ENCODE measurements at places on chromosomes 1 and 21.

GRCh38 chr21:29298348-29299045 is at the start of gene BACH1:
TSS of gene BACH1 (plus strand) at chr21:29298922. CDS start at chr21:29321281, 22,359 bp downstream.
- H3K36me3 ChIP-seq = no peaks in the 10 kb centered on the region
- no peaks in the 10 kb centered on the region for H3K27me3 ChIP-seq
- peak within 1 kb of the TSS; percentile 77 for H3K27ac ChIP-seq
- peaks cover 8% of the 10 kb centered on the region for H3K4me1 ChIP-seq
- peak; percentile 92 for DNase-seq

- no peak overlapping the region for H3K4me3 ChIP-seq
- peak; percentile 55 for DNase-seq
- H3K36me3 ChIP-seq = no peaks in the 10 kb centered on the region
- no peaks in the 10 kb centered on the region for H3K27me3 ChIP-seq
- H3K27ac ChIP-seq = no peak overlapping the region
Observed at GRCh38 chr1:180343921-180344769, 114.1 kb downstream of the LHX4 start.

- H3K4me3 ChIP-seq = no peak overlapping the region
- peak; percentile 47 for DNase-seq
- H3K27me3 ChIP-seq = no peaks in the 10 kb centered on the region
- peak overlapping the region; percentile 41 for H3K27ac ChIP-seq
Observed at GRCh38 chr1:191343816-191344215, 814.4 kb upstream of the RGS18 start.

GRCh38 chr1:226972931-226973330 is 32.8 kb downstream of the COQ8A start:
- no peak overlapping the region for H3K4me3 ChIP-seq
- peaks cover 14% of the 10 kb centered on the region for H3K36me3 ChIP-seq
- no peaks in the 10 kb centered on the region for H3K27me3 ChIP-seq

DNA sequence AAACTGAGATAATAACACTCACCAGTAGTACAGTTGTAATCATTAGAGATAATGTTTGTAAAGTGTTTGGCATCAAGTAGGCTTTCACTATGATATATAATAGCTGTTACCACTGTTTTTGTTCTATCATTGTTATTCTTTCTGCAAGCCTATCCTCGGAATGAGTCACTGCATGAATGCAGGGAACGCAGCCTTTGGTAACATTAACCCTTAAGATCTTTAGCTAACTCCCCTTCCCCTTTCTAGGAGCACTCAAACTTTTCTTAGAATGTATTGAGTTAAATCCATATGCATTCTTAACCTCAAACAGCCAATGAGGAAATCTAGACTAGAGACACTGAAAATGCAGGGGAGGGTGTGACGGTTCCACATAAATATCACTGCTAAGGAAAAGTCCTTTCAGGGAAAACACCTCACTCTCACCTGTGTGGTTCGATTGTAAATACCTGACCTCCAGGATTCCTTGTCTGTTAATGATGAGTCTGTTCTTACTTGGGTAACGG is 467.3 kb downstream of the SETD4 start:
- no peak overlapping the region for H3K4me3 ChIP-seq
- H3K27me3 ChIP-seq = no peaks in the 10 kb centered on the region
- H3K4me1 ChIP-seq = no peaks in the 10 kb centered on the region
- peak; percentile 41 for DNase-seq
- no peak overlapping the region for H3K27ac ChIP-seq

GRCh38 chr1:24786191-24786590 is 40.9 kb downstream of the CLIC4 start:
- H3K36me3 ChIP-seq = peaks cover 19% of the 10 kb centered on the region
- no peak overlapping the region for H3K27ac ChIP-seq
- H3K27me3 ChIP-seq = no peaks in the 10 kb centered on the region
- H3K4me1 ChIP-seq = peaks cover 4% of the 10 kb centered on the region
- no peak overlapping the region for H3K4me3 ChIP-seq
- DNase-seq = no peak

DNA sequence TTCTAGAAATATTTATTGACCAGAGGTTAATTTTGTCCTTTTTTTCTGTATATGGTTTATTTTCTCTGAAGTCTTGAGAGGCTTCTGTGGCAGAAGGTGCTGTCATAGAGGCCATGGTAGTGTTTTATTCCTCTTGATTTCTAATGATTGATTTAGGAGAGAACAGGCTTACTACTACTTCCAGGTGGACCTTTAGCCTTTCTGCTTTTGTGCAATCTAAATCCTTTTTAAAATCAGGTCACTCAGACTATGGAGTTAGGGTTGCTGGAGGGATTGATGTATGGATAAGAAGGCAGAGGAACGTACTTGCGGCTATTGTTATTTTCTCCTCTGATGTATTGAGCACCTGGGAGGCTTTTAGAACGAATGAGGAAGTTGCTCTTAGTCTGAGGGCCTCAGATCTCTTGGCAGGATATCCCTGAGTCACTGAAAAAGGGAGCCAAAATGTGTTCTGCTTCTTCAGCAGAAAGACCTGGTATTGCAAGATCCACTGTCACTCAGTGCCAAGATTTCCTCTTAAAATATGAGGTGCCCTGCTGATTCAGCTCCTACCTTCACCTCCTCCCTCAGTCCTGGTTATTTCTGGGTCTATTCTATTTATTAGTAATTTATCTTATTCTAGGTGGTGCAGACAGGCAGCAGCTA is 277.4 kb downstream of the ZNF648 start:
- DNase-seq = no peak
- H3K4me1 ChIP-seq = peaks cover 2% of the 10 kb centered on the region
- H3K4me3 ChIP-seq = no peak overlapping the region
- H3K27me3 ChIP-seq = no peaks in the 10 kb centered on the region
- H3K27ac ChIP-seq = no peak overlapping the region

GRCh38 chr1:150487763-150488115 is 520 bp downstream of the TARS2 start:
- peaks cover 4% of the 10 kb centered on the region for H3K4me1 ChIP-seq
- no peaks in the 10 kb centered on the region for H3K27me3 ChIP-seq
- H3K27ac ChIP-seq = no peak overlapping the region
- peaks cover 34% of the 10 kb centered on the region for H3K36me3 ChIP-seq
- H3K4me3 ChIP-seq = peak overlapping the region; percentile 94

GRCh38 chr1:64111787-64112186 is 91.6 kb upstream of the UBE2U start:
- no peaks in the 10 kb centered on the region for H3K36me3 ChIP-seq
- peaks cover 2% of the 10 kb centered on the region for H3K4me1 ChIP-seq
- peak; percentile 33 for DNase-seq
- H3K27me3 ChIP-seq = no peaks in the 10 kb centered on the region

DNA sequence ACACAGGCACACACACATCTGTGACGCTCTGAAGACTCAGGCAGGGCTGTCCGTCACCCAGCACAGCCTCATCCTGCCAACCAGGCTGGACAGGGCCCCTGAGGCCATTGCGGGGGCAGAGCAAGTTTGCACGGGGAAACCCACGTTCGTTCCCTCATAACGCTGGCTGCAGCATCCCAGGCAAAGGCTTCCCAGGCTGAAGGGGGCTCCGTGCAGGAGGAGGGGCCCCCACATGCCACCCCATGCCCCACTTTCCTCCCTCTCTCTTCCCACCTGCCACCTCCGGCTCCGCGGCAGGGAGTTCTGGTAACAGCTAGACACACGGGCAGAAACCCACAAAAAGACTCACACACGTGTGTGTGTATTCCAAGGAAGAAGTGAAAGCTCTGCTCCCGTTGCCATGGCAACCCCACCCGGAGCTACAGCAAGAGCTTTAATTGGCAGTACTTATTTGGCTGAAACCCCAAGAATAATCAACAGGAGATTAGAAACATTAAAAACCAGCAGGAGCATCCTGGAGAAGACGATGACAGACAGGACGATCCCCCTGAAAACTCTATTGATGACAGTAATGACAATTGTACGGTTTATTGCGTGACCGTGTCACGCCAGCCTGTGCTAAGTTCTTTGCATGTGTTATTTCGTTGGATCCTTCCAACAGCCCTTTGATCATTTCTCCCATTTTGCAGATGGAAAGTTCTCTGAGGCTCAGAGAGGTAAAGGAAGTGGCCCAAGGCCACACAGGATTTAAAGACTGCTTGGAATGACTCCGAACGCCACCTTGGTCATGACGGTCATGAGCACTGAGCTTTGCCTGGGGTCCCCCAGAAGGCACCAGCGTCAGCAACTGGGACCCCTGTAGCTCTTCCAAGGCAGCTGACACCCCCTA is 247.1 kb downstream of the NPHP4 start:
- no peak overlapping the region for H3K4me3 ChIP-seq
- peaks cover 47% of the 10 kb centered on the region for H3K27me3 ChIP-seq
- no peaks in the 10 kb centered on the region for H3K4me1 ChIP-seq

DNA sequence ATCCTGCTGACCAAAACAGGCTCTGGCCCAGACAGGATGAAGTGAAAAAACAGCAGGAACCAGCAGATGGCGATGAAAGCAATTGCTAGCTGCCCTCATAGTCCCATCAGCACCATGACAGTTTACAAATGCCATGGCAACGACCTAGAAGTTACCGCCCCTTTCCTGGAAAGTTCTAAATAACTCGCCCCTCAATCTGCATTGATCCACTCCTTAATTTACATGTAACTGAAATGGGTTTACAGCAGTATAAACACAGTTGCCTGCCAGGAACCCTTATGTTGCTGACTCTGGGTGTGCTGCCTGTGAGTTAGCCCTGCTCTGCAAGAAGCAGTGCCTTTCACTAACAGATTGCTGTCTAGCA is 65.5 kb upstream of the CR1L start:
- no peak overlapping the region for H3K4me3 ChIP-seq
- peak; percentile 70 for DNase-seq
- peaks cover 9% of the 10 kb centered on the region for H3K27me3 ChIP-seq

- H3K4me3 ChIP-seq = no peak overlapping the region
- H3K4me1 ChIP-seq = peaks cover 2% of the 10 kb centered on the region
Observed at GRCh38 chr1:172402878-172403569, 17.5 kb upstream of the C1orf105 start.

GRCh38 chr1:178192686-178193085 is 98.8 kb downstream of the RASAL2 start:
- H3K36me3 ChIP-seq = no peaks in the 10 kb centered on the region
- H3K4me3 ChIP-seq = no peak overlapping the region

- no peaks in the 10 kb centered on the region for H3K4me1 ChIP-seq
- no peak overlapping the region for H3K4me3 ChIP-seq
- DNase-seq = no peak
- H3K27me3 ChIP-seq = peaks cover 34% of the 10 kb centered on the region
- no peaks in the 10 kb centered on the region for H3K36me3 ChIP-seq
- H3K27ac ChIP-seq = no peak overlapping the region
Observed at GRCh38 chr21:35843911-35844667, 216.2 kb downstream of the SETD4 start.

GRCh38 chr1:207959141-207959825 is 48.4 kb upstream of the CD34 start:
- H3K27me3 ChIP-seq = peaks cover 18% of the 10 kb centered on the region
- H3K36me3 ChIP-seq = no peaks in the 10 kb centered on the region
- DNase-seq = peak; percentile 58
- no peak overlapping the region for H3K27ac ChIP-seq
- H3K4me3 ChIP-seq = peak overlapping the region; percentile 58

- peaks cover 4% of the 10 kb centered on the region for H3K4me1 ChIP-seq
- H3K27me3 ChIP-seq = no peaks in the 10 kb centered on the region
- peak overlapping the region; percentile 36 for H3K27ac ChIP-seq
- DNase-seq = no peak
Observed at GRCh38 chr1:62045574-62045973, 149.1 kb upstream of the L1TD1 start.

DNA sequence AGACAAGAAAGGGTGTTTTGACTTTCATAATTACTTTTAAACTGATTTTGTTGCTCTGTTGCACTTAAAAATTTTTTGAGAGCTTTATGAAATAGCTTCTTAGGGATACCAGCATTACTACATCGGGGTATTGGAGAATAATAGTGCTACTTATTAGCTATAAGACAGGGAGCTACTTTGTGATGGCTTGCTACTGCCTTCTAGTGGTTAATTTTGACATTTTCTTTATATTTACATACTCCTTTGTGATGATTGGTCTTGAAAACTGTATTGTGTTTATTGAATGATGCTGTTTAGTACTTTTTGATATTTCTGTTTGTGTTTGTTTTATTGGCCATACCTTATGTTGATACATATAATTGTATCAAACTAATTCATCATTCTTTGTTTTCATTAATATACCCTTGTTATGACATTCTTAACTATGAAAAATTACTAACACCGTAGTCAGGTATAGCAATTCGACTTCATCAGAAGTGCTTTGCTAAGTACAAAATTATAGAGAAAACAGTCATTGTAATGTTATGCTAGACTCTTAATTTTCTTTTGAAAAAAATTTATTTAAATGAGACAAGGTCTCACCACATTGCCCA is 85.5 kb downstream of the CLIC4 start:
- H3K36me3 ChIP-seq = no peaks in the 10 kb centered on the region
- no peaks in the 10 kb centered on the region for H3K27me3 ChIP-seq
- H3K4me1 ChIP-seq = peaks cover 3% of the 10 kb centered on the region
- no peak overlapping the region for H3K4me3 ChIP-seq
- peak; percentile 81 for DNase-seq

GRCh38 chr21:37623689-37624088 is 257.1 kb downstream of the DYRK1A start:
- H3K4me1 ChIP-seq = no peaks in the 10 kb centered on the region
- DNase-seq = no peak
- H3K27me3 ChIP-seq = no peaks in the 10 kb centered on the region
- H3K4me3 ChIP-seq = no peak overlapping the region

- no peak for DNase-seq
- no peaks in the 10 kb centered on the region for H3K27me3 ChIP-seq
- H3K36me3 ChIP-seq = peaks cover 82% of the 10 kb centered on the region
Observed at GRCh38 chr1:232988572-232989040, 38.2 kb downstream of the NTPCR start.

DNA sequence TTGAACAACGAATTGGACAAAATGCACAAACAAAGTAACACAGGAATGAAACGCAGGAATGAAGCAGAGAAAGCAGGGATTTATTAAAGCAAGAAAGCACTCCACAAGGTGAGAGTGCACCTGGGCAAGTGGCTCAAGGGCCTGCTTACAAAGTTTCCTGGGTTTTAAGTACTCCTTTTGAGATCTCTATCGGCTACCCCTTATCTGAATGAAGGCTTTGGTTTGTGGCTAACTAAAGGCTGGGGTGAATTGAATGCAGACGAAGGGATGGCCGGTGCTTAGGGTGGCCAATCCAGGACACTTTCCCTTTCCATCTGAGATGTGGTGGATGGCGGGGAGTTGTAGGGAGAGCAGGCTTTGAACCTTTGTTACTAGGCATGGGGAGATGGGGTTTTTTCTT is 151.4 kb upstream of the KIAA0040 start:
- H3K36me3 ChIP-seq = no peaks in the 10 kb centered on the region
- no peak overlapping the region for H3K27ac ChIP-seq
- no peaks in the 10 kb centered on the region for H3K27me3 ChIP-seq
- DNase-seq = no peak

- no peaks in the 10 kb centered on the region for H3K4me1 ChIP-seq
- H3K4me3 ChIP-seq = no peak overlapping the region
- no peak for DNase-seq
- no peak overlapping the region for H3K27ac ChIP-seq
- H3K27me3 ChIP-seq = no peaks in the 10 kb centered on the region
Observed at GRCh38 chr1:164228928-164229327, 330.1 kb upstream of the PBX1 start.

- H3K4me1 ChIP-seq = peaks cover 7% of the 10 kb centered on the region
- no peak overlapping the region for H3K27ac ChIP-seq
- no peak overlapping the region for H3K4me3 ChIP-seq
- DNase-seq = peak; percentile 64
- peaks cover 2% of the 10 kb centered on the region for H3K27me3 ChIP-seq
Observed at GRCh38 chr1:206898089-206898914, 1.1 kb downstream of the IL24 start.

Measured in mesenchymal stem cell (in vitro differentiated cells and primary cell).